SW 1271 (cell line): ENCODE measurements at places on chromosomes 1 and 21.
A peak's percentile ranks its signal among the peaks of the same experiment; 100 is the strongest.

DNA sequence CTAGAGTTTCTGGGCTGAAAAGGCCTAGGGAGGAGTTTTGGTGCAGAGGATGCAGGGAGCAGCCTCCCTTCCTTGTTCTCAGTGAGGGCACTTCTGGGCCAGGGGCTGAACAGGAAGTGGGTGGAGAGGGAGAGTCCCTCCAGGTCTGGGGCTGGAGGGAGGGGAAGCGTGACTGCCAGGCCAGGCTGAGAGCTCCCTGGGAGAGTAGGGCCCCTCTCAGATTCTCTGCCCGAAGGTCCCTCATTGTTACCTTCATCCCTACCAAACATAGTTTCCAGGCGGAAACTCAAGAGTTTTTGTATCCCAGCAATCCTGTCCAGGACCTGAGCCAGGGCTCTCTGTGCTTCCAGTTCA, 36.8 kb downstream of the CITED4 start:
- no peak for DNase-seq

- DNase-seq: no peak
These were observed 75.3 kb upstream of the RGS4 start for GRCh38 chr1:162993846-162994245.

GRCh38 chr21:40433538-40433937, 413.4 kb downstream of the DSCAM start:
- DNase-seq: no peak

DNA sequence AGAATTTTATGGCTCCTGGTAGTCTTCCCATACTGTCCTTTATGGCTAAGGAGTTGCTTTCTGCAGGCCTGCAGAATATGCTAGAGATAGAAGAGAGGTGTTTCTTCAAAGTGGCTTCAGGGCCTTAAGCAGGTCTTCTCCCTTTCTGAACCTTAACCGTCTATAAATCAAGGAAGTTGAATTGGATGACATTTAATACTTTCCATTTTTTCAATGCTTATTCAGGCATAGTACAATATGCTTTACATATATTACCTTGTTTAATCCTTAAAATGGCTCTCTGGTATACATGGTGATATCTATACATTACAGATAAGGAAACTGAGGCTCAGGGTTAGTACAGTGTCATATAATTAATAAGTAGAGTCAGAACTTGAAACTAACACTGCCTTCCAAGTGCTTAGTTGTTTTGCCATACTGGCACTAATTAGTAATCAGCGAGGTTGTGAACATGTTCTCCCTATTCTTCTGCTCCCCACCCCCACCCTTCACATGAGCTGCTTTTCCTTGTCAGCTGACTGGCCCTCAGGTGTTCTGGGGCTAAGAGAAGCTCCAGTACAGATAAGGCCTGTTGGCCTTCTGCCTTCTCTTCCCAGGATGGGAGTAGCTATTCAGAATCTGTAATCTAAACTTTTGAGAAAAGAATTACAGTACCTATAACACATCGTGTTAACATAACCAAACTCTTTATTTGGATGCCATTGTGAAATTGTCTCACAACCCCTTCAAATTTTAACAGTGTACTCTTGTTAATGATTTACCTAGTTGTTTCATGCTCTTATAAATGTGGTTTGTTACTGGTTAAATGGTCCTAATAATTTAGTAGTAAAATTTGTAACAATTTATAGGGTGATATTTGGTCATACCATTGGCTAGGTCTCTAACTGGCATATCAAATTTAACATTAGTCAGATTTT, 13.6 kb downstream of the NFYC start:
- no peak for DNase-seq

DNA sequence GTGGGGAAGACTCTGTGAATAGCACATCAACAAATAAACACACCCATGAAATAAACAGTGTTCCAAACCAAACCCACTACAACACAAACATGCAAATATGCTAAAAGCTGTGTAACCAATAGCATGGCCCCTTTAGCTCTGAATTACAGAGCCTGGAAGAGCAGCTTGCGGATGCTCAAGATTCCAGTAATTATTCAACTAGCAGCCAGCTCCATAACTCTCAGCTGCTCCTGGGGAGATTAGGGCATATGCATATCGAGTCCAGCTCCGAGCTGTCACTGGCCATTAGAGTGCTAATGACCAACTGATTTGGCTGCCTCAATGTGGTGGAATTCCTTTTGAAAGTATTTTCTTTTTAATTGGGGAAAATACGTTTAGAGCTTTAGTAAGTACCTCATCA, 207.1 kb downstream of the HHAT start:
- no peak for DNase-seq

DNA sequence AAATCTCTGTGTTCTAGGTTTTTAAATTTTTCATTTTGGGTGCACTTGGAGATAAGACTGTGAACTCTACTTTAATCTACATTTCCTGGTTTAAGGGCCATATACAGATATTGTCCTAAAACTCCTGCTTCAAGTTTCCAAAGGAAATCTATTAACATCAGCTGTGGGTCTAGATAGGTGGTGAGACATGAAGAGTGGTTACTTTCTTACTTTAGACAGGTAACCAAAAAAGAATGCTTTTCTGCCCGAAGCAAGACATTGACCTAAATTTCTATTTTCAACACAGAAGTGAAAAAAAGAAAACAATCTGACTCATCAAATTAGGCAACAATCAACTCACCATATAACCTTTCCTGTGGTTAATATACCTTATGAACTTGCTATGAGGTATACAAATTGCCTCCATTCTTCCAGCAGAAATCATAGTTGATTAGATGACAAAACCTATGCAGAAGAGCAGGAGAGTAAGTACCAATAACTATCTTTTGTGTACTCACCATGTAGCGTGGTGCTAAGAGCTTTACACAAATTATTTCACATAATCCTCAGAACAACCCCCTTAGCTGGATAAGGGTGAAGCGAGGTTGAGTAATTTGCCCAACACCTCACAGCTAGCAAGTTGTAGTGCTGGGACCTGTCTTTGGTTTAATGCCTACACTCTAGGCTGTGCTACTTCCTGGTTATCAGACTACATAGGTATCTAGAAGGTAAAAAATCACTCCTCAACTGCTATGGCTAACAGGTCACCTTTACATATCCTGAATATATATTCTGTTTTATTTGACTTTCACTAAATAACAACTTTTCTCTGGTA, 23.4 kb upstream of the PTPN14 start:
- DNase-seq: no peak

- DNase-seq: no peak
These were observed 185.5 kb downstream of the RYR2 start for GRCh38 chr1:237227476-237227875.

- DNase-seq: no peak
These were observed 9.0 kb upstream of the GPR153 start for GRCh38 chr1:6269720-6270400.

DNA sequence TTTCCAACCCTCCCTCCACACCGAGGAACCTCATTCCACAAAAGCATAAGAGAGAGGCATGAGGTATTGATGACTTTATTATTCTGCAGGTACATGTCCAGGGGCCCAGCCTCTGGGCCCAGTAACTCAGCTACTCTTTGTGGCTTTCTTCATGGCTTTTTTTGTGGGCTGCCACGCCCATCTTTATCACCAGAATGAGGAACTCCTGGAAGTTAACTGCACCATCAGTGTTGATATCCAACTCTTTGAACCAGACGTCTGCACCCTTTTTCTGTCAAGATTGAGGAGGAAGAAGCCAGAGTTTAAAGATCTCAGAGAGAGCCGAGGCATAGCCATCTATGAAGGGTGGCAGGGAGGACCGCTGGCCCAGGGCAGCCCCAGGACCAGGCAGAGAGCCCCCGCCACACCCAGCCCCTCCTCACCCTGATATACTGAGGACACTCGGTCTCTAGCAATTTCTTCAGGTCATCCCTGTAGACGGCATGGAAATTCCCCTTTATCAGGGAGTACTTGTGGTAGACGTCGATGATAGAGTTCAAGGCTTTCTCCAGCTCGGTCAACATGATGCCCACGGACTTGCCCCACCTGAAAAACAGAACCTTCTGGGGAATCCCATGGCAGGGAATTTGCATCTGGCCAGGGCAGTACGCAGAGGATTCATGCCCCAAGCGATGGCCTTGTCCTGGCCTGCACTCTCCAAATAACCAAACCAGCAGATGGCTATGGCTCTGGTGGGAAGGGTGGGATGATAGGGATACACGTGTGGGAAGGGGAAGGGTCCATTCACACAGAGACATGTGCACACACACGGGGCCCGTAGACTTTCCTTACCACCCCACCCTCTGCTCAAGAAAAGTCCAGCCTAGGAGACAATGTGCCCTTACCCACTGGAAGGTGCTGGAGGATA, 647 bp downstream of the S100A8 start:
- DNase-seq: no peak

GRCh38 chr1:179080866-179081686, 794 bp upstream of the TOR3A start:
- no peak for DNase-seq

GRCh38 chr1:53999920-54000319, 18.1 kb downstream of the LDLRAD1 start:
- no peak for DNase-seq

DNA sequence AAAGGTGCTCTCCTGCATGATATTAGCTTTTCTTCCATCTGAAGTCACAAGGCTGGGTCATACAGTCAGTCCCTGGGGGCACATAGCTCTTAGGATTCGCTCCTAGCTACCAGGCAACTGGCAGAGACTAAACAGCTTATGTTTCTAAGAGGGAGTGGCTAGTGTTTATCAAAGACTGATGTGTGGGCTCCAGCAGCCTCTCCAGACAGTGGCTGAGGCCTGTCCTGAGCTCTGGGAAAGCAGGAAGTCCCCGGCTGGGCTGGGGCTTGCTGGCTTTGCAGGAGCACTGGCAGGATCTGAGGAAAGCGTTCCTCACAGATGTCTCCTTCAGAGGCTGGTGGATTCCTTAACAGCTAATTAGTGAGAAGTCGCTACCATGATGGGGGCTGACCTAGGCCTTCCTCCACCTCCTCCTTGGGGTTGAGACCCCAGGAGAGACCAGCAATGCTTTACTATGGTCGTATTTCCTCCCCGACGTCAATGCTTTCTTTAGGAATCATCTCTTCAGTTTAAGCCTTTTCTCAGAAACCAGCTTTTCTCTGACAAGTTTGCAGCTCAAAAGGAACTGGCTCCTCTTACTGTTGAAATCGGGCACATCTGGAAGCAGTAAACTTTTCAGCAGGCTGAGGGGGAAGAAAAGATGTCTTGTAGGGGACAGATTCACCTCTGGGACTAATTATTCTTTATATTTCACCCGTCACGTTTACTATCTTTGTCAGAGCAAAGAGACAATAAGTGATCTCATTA, 33.5 kb upstream of the HHAT start:
- DNase-seq: no peak

GRCh38 chr1:200311256-200311655, 98.6 kb downstream of the ZNF281 start:
- DNase-seq: no peak

DNA sequence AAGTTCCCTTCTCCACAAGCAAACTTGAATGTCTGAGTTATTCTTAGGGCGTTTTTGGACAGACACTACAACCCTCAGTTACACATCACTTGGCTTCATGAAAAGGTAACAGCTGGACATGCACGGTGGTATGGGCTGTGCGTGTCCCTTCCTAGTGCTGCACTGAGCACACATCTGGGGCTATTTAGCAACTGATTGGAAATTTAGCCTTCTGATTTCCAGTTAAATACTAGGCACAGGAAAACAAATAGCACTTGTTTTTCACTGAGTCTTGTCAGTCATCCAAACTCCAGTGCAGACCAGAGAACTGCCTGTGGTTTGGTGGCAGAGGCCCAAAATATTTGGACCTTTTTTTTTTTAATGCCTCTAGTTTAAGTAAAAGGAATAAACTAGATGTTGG, 134.7 kb downstream of the TGFBR3 start:
- DNase-seq: no peak

GRCh38 chr1:111052246-111052645, 87.6 kb downstream of the DRAM2 start:
- no peak for DNase-seq

DNA sequence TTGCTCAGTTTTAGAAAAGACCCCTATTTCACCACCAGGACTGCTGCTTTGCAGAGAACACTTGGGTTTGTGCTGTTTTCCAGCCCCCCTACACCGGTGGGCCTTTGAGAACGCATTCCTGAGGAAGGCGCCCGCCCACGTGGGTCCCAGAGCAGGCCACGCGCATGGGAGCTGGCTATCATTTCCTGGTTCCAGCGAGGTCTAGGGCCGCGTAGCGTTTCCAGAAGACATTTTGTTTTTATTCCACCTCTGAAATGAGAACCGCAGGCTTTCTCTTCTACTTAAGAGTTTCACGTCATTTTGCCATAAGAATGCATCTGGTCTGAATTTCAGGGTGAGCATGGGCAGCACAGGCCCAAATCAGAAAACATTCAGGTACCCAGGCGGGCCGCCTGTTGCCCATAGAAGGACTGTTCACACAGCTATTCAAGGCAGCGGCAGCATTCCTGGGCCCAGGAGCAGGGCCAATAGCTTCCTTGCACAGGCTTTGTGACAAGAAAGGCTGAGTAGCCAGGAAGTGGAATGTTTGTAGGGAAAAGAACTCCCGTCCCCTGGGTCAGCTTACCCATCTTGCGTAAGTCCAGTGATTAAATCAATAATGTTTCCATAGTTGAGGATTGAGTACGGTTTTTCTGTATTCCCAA, 1.4 kb upstream of the KLHL21 start:
- DNase-seq: no peak

DNA sequence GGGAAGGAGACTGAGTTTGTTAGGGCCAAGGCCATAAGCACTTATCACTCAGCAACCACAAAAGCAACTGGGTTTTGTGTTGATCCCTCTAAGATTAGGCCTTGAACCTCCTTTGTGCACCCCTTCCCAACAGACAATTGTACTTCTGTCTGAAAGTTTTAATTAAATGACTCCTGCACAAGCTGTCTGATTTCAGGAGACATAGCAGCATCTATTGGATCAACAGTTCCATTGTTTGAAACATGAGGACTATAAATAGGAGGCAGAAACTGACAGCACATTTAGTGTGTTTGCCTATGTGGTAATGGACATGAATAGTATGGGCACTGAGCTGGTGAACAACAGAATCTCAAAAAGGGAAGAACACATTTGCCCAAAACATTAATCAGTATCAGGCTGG, 167.3 kb upstream of the KCNJ6 start:
- no peak for DNase-seq

- peak; percentile 91 for DNase-seq
These were observed 2.0 kb upstream of the PIP5K1A start for GRCh38 chr1:151196292-151196800.

GRCh38 chr1:3352952-3353331, 101.5 kb upstream of the ARHGEF16 start:
- no peak for DNase-seq

DNA sequence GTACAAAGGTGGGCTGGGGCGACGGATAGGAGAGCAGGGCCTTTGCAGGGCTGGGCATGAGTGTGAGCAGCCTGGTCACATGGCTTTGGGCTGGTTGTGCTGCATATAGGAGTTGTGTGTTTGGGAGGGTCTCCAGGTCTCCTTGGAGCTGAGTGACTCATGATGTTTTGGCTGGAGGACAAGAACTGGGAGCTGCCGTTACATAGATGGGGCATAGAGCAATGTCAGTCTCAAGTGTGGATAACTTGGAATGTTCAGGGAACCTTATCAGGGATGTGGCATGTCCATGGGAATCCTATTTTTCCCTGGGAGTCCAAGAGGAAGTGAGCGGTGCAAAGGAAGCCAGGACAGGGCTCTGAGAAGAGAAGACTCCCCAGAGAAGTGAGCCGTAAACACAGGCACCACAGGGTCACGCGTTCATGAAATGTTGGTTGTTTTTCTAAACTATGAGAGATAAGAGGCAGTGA, 136.4 kb upstream of the KCNE2 start:
- no peak for DNase-seq

- no peak for DNase-seq
These were observed 18.5 kb upstream of the ATP13A2 start for GRCh38 chr1:17030206-17030605.

- DNase-seq: no peak
These were observed 9.3 kb downstream of the ASH1L start for GRCh38 chr1:155553349-155553748.
